ENCODE measurements at places on chromosomes 6 and 20. TPM values are rescaled to one million over a fixed set of nuclear protein-coding genes. Genes with fewer than 3 reads are reported as not detected.

Gene ADA
- 23.0 TPM for polyA plus RNA-seq

Gene ABHD16B
- not detected for polyA plus RNA-seq

Gene TNFRSF6B
- polyA plus RNA-seq: 461 TPM

Gene MAP3K4
- polyA plus RNA-seq: 12.0 TPM

Gene DZANK1
- polyA plus RNA-seq: 2.0 TPM

Gene PKIB
- 4.7 TPM for polyA plus RNA-seq

Gene CYP39A1
- 0.65 TPM for polyA plus RNA-seq

Gene PNPLA1
- not detected for polyA plus RNA-seq

Gene SYCP2L
- polyA plus RNA-seq: 0.28 TPM

Gene POFUT1
- polyA plus RNA-seq: 25.0 TPM

- DNase-seq: no peak
These were observed 73.1 kb upstream of the EZR start for GRCh38 chr6:158892266-158892665.

GRCh38 chr6:56695702-56696101 lies 53.0 kb upstream of the DST start:
- no peak for DNase-seq

- DNase-seq: peak; percentile 58
These were observed 221.6 kb downstream of the OGFRL1 start for GRCh38 chr6:71510057-71510713.

DNA sequence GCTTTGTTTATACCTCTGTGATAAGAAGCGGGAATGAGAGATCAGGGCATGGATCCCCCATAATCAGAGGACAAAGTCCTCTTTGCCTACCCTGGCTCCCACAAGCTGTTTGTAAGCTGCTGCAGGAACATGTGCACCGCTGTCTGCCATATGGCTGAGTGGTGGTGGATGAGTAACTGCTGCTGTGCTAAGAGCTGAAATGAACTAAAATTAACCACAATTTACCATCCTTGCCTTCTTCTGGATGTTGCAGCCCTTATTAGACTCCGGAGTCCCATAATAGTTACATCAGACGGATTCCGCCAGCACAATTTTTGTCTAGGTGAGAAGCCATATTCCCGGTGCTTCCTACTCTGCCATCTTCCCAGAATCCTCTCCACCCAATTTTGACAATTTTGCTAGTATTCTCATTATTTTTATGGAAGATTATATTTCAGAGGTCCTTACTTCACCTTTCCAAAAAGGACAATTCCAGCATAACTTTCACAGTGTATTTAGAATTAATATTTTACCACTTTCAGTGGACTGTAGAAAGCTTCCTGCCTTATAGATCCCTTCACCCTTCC lies 6.0 kb upstream of the CMTR1 start:
- no peak for DNase-seq

DNA sequence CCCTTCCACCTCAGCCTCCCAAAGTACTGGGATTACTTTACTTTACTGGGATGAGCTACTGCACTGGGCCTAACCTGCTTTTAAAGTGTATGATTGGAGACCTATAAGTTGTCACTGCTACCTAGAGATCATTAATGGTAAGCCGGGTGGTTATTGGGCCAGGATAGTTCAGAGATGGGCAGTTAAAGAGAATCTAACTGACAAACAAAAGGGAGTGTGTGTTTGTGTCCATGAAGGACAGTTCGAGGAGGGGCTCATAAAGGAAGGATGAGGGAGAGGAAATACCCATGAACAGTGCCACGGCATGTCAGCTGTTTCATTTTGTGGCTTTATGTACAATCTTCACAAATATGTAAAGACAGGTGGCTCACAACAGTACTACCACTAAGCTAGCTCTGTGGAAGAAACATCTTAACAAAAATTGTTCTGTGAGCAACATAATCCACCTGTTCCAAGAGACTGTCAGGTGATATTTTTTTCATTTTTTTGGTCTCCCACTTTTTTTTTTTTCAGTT lies 69.7 kb upstream of the FAM8A1 start:
- DNase-seq: no peak

GRCh38 chr6:34657037-34657306 lies 39.6 kb downstream of the ILRUN start:
- DNase-seq: no peak

DNA sequence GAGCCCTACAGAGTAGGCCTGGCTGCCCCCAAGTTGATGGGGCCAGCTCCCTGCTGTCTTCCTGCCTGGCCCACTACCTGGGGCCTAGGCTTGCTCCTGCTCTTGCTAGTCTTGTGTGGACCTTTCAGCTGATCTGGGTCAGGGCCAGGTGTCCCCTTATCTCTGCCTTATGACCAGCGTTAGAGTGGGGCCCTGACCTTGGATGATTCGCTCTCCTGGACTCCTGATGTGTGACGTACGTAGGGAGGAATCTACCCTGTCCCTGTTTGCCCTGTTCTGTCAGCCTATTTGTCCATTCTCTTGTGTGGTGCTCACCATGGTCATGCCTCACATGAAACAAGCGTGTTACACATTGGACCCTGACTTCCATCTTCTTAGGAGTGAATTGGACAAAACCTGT lies 571.8 kb downstream of the QKI start:
- DNase-seq: no peak

DNA sequence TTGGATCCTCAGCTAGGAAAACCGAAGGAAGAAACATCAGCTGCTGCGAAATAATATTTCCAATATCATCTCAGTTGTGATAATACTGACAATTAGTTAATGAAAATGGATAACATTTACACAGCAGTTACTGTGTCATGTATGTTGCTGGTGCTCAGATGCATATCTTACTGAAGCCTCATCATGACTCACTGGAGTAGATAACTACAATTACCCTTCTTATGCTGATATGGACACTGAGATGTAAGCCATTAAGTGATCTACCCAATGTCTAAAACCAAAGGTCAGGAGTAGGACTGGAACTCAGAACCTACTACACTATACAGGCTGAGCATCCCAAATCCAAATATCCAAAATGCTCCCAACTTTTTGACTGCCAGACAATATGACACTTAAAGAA lies 54.7 kb upstream of the LYRM2 start:
- no peak for DNase-seq

DNA sequence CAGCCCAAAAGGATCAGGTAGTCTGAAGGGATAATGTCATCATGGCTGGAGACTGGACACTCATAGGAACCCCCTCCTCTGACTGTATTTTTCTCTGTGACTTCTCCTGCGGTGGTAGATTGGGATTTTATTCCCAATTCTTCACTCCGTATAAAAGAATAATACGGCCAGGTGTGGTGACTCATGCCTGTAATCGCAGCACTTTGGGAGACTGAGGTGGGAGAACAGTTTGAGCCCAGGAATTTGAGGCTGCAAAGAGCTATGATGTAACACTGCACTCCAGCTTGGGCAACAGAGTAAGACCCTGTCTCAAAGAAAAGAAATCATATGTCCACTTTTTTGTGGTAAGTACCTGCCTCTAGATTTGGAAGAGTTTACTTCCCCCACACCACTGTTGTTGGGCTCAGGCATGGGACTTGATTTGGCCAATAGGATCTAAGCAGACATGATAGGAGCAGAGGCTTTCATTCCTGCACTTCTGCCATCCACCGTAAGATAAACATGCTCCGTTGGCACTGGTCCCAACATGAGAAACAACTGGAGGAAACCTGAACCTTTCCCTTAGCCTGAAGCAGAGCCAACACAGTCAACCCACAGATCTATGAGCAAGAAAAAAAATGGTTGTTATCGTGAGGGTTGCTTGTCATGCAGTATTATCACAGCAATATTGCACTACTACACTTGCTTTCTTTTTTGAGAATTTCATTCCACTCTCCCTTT lies 82.0 kb downstream of the JPH2 start:
- peak; percentile 72 for DNase-seq

- no peak for DNase-seq
These were observed 210.6 kb upstream of the PLCB4 start for GRCh38 chr20:8858181-8858787.

GRCh38 chr20:4135385-4136077 lies 120.2 kb upstream of the RNF24 start:
- DNase-seq: peak; percentile 97

DNA sequence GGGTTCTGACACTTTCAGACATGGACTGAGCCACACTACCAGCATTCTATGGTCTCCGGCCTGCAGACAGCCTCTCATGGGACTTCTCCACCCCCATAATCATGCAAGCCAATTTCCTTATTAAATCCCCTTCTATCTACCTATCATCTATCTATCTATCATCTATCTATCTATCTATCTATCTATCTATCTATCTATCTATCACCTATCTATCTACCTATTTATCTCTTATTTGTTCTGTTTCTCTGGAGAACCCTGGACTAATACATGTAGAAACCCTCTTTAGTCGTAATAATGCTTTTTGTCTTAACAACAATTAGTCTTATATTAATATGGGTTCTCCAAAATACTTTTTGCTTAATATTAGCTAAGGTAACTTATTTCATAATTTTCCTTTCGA lies 174.1 kb upstream of the PRSS16 start:
- DNase-seq: no peak

DNA sequence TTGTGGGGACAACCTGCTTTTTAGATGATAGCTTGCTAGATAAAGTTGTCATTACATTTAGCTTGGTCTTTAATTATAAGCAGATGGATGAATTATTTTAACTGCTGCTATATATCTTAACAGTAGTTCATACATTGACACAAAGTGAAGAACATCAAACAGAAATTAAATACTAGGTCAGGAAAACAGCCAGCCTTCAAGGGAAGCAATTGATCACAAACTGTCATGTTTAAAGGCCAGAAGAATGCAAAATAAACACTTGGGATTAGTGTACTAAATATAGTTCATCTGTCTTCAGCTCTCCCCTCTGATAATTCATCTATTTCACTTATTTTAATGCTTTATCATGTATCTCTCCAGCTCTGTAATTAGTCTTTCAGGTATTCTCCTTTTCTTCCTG lies 225.1 kb upstream of the FERMT1 start:
- no peak for DNase-seq

DNA sequence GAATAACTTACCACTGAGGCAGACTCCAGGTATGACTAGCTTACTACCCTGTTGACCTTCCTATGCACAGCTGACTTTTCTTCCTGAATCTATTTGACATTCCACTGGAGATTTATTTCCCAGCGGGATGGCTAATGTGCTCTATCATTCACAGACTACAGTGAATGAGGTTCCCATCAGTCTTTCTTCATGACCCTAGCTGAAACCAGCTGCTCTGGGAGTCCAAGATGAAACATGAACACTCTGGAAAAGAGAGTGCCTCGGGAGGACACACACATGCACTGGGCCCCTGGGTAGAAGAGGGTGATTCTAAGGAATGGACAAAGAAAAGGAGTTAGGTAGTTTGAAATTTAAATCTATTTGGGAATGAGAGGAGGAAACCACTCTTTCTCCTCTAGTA lies 82.6 kb upstream of the DST start:
- DNase-seq: no peak

DNA sequence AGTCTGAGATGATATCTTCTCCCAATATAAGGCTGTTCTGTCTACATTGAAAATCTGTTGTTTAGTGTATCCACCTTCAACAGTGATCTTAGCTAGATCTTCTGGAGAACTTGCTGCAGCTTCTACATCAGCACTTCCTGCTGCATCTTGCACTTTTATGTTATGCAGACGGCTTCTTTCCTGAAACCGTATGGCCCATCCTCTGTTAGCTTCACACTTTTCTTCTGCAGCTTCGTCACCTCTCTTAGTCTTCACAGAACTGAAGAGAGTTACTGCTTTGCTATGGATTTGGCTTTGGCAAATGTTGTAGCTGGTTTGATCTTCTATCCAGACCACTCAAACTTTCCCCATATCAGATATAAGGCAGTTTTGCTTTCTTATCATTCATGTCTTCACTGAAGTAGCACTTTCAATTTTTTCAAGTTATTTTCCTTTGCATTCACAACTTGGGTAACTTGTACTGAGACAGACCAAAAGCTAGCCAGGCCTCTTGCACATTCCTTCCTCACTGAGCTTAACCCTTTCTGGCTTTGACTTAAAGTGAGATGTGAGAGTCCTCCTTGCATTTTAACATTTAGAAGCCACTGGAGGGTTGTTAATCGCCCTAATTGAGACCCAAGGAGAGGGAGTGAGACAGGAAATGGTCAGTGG lies 110.1 kb downstream of the PREP start:
- DNase-seq: no peak

DNA sequence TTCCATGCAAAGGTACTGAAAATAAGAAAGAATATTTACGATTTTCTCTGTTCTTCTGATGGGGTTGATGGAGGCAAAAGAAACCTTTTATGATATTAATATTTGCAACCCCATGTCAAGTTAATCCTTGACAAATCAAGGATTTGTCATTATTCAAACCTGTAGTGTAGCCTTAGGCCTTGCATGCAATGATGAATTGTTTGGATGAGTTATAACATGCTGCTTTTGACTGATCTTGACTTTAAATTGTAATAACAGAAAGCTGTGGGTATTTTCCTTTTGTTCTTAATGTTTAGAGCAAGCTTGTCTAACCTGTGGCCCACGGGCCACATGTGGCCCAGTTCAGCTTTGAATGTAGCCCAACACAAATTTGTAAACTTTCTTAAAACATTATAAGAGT lies 13.0 kb upstream of the BAG2 start:
- DNase-seq: peak; percentile 74

DNA sequence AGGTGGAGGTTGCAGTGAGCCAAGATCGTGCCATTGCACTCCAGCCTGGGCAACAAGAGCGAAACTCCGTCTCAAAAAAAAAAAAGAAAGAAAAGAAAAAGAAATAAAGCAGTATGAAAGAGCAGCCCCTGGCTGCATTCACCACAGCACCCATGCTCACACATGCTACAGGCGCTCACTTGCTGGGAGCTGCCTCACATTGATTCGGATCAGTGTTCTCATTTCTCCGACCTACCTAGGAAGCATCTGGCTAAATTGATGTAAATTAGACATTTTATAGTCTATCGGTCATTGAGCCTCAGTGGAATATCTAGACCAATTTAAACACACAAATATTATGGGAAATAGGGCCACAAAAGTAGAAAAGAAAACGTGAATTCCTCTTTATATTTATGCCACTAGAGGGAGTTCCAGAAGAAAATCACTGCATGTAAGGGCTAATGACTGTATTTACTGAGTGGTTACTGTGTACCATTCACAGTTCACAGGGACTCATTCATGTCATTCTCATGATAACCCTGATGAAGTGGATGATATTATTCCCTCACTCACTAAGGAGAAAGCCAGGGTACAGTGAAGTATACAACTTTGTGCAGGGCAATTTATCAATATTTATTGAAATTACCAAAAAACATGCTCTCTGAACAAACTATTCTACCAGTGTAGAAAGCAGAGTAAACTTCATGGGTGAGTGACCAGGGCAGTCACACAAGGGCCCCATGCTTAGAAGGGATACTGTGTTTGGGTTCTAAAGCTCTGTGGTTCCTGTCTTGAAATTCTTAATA lies 5.3 kb upstream of the MOG start:
- DNase-seq: no peak

DNA sequence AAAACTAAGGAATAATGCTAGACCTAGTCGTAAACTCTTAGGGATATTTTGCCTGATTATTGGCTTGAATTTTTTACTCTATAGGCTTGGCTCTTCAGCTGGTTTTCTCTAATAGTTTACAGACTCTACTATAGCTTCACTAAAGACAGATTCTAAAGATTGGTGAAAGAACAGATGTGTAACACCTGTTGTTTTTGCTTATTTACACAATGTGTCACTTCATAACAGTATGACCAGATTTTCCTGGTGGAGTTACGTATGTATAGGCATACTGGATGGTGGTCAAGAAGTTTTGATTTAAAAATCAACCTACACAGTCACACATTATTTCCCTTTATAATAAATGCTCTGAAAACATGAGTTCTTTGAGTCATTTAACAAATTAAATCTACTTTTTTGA lies 4.8 kb downstream of the COL19A1 start:
- DNase-seq: no peak

- DNase-seq: no peak
These were observed 30.7 kb downstream of the CDK19 start for GRCh38 chr6:110784610-110784979.
